ENCODE measurements at places on chromosomes 7 and 10.

DNA sequence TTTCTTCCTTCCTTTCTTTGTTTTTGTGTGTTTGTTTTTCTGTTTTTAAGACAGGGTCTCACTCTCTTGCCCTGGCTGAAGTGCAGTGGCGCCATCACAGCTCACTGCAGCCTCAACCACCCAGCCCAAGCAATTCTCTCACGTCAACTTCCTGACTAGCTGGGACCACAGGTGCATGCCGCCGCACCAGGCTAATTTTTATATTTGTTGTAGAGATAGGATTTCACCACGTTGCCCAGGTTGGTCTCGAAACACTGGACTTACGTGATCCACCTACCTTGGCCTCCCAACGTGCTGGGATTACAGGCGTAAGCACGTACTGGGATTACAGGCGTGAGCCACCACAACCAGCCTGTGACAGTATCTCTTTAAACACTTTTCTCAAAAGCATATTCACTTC lies 120.7 kb downstream of the DKK1 start:
- DNase-seq = no peak

GRCh38 chr10:19325581-19325980 lies 277.0 kb downstream of the MALRD1 start:
- DNase-seq = no peak

DNA sequence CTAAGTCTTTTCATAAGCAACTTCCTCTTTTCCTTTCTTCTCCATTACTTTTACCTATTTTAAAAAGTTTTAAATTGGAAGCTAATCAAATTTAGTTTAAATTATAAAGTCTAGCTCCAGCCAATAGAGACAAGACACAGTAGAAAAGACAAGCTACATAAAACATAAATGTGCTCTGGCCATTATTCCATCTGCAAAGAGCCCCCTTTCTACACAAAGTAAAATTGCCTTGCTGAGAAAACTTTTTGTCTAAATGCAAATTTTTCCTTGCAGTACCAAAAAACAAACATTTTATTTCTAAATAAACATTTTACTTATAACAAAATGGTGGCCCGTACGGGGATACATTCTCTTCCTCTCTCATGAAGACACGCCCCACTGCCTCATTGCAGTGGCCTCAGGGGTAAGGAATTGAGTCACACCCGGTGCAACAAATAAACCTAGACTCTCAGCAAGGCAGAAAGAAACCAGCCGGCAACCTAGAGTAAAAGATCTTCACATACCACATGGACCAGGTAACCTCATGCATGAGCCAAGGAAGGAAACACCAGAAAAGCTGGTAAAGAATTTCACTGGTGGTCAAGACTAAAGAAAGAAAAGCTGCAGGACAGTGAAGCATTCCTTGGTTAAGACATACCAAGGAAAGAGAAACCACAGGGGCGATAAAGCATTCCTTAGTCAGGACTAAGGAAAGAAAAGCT lies 71.6 kb upstream of the ZNF746 start:
- DNase-seq = no peak

DNA sequence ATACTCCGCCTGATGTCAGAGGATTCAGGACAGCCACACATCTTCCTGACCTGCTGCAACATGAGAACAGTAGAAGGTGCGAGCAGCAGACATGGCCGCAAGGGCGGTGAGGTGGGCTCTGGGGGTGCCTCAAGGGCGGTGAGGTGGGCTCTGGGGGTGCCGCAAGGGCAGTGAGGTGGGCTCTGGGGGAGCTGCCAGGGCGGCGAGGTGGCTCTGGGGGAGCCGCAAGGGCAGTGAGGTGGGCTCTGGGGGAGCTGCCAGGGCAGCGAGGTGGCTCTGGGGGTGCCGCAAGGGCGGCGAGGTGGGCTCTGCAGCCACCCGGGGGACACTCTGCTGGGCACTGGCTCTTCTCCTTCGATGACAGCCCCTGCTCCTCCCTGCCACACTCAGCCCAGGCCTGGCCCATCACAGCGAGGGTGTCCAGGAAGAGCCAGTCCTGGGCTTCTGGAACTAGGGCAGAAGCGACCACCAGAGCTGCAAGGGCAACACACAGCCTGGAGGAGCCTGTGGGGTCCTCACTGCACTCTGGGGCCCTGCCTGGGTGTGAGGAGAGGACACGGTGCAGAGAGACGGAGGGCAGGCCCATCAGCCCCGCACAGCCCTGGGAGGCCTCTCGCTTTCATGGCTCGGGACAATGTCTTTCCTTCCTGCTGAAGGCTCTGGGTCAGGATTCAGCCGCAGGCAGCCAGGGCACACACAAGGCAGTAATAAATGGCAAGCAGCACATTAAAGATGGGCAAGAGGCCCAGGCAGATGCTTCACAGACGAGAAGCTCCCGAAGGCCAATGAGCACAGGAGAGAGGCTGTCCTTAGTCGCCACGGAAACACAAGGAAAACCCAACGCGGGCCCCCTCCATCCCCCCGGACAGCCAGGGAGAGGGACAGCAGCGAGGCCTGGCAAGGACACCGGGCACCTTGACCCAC lies 42.5 kb downstream of the STK32C start:
- DNase-seq = no peak

GRCh38 chr10:91593834-91594233 lies 39.0 kb downstream of the PPP1R3C start:
- no peak for DNase-seq

DNA sequence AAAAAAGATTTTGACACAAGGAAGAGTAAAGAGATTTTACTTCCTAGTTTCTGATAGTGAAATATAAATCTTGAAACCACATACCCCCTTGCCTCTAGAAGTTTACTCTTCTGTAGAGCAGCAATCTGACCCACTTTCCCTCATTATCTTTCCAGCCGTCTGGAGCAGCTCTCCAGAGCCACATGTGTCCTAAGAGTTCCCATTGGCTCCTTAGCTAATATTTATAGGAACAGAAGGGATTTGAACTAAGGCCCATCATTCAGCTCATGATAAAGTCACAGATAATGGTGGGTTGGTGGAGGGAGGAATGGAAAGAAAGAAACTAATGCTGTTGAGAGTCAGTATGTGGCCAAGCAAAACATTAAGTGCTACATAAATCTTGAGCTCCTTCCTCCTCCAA lies 121.8 kb downstream of the INHBA start:
- DNase-seq = no peak

DNA sequence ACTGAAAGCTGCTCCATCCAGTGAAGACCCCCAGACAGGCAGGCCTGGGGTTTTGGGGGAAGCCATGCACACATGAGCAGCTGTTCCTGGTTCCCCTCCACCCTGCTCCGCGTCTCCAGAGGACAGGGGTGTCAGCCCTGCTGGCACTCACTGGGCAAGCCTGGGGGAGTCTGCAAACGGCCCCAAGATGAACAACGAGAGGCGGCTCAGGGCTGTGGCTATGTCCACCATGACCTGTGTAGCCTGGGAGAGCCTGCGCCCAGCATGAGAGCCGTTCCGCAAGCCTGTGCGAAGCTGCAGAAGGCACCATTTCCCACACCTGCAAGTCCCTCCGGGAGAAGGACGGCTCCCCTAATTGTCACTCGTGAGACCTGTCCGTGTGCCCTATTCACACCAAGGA lies 59.5 kb downstream of the DPYSL4 start:
- no peak for DNase-seq

- no peak for DNase-seq
Measured at GRCh38 chr7:135859538-135859937, 110.9 kb upstream of the FAM180A start.
